Prostate gland (tissue), 2 donors: ENCODE measurements at places on chromosomes 3 and 15. TPM values are rescaled to one million over a fixed set of nuclear protein-coding genes. Genes with fewer than 3 reads are reported as not detected.
A peak's percentile ranks its signal among the peaks of the same experiment; 100 is the strongest.

DNA sequence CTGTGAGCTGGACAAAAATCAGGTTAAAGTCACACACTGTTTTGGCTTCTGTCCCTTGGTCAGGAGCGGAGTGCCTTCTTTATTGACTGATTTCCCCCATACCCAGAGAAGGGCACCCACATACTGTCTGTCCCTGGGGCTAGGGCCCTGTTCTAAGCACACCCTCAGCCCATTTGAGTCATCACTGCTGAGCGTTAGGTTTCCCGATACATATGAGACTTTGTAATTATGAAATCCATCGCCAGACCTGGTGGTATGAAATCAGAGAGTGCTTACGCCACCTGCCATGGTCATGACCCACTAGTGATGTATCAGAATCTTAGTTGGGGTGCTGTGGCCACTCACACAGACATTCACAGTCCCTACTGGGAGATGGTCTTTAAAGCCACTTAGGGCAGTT lies 96.8 kb downstream of the CHDH start:
- no peak overlapping the region for H3K4me3 ChIP-seq
- H3K36me3 ChIP-seq: no peaks in the 10 kb centered on the region
- DNase-seq: no peak
- H3K27ac ChIP-seq: no peak overlapping the region

- no peak overlapping the region for H3K27ac ChIP-seq
- H3K4me3 ChIP-seq: no peak overlapping the region
- H3K27me3 ChIP-seq: no peaks in the 10 kb centered on the region
- DNase-seq: no peak
Measured at GRCh38 chr15:73567020-73567419, 66.2 kb downstream of the NPTN start.

GRCh38 chr3:37862903-37863815 lies 1.5 kb downstream of the CTDSPL start:
- H3K4me3 ChIP-seq: peak overlapping the region; percentile 74
- no peaks in the 10 kb centered on the region for H3K4me1 ChIP-seq
- H3K27ac ChIP-seq: peak overlapping the region; percentile 82
- no peaks in the 10 kb centered on the region for H3K36me3 ChIP-seq
- DNase-seq: no peak

DNA sequence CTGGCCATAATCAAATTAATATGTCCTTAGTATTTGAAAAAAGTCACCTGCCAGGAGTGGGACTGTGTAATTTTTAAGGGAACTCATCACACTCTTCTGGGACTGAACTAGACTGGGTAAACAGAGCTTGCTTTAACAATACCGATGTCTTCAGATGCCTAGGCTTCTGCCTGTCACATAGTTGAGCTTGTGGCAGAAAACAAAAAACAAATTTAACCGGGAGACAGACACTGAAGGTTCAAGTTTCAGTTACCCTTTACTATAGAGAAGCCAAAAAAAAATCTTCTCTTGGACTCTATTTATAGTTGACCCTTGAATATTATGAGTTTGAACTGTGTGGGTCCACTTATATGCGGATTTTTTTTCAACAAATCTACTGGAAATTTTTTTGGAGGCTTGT lies 10.8 kb downstream of the PPP1R2 start:
- no peak overlapping the region for H3K4me3 ChIP-seq
- H3K36me3 ChIP-seq: no peaks in the 10 kb centered on the region
- H3K27ac ChIP-seq: no peak overlapping the region
- H3K4me1 ChIP-seq: no peaks in the 10 kb centered on the region
- no peaks in the 10 kb centered on the region for H3K27me3 ChIP-seq
- no peak for DNase-seq

DNA sequence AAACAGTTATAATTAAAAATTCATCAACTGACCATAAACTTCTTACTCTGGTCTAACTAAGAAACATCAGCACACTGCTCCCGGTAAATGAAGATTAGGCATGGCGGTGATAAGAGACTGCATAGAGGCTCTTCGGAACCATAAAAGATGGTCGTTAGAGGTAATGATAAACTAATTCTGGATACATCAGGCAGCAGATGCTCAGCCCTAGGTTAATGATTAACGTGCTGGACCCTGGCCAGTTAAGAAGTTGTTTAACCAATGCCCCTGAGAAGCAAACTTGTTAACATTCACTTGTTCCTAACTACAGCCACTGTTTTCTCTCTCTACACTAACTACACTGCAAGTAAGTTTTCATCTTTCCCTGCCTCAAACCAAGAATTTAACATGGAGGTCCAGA lies 111.5 kb downstream of the PDZRN3 start:
- H3K4me3 ChIP-seq: no peak overlapping the region
- no peak for DNase-seq
- peak overlapping the region; percentile 76 for H3K27ac ChIP-seq
- H3K27me3 ChIP-seq: no peaks in the 10 kb centered on the region

DNA sequence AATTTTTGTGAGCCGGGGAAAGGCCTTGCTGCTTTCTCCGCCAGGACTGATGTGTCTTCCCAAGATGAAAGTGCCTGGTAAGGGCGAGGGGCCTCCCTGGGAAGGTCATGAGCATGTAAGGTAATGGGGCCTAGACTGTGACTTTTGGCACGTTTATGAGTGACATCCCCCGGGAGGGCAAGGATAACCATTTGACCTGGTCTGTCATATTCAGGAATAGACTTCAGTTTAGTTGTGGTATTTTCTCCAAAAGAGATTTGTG lies 631 bp upstream of the CNBP start:
- peak overlapping the region; percentile 74 for H3K4me3 ChIP-seq
- no peaks in the 10 kb centered on the region for H3K27me3 ChIP-seq
- DNase-seq: no peak
- H3K4me1 ChIP-seq: peaks cover 12% of the 10 kb centered on the region
- peak overlapping the region; percentile 96 for H3K27ac ChIP-seq

DNA sequence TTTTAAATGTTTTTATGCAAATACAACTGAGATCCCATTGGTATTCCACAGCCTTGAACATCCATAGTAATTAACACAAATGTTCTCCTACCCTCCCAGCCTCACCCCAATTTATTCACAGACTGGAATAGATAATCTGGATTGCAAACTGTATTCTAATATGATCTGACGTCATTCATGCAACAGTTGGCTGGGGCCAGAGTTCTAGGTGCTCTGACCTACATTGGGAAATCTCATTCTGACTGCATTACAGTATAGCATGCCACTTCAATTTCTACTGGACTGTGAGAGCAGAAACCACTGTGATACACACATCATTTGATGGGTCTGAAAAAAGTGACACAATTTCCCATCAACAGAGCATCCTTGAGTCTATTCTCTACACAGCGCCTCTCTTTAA lies 403.1 kb downstream of the MAGI1 start:
- no peaks in the 10 kb centered on the region for H3K36me3 ChIP-seq
- H3K27ac ChIP-seq: no peak overlapping the region
- DNase-seq: no peak

GRCh38 chr15:98896002-98896721 lies 111.4 kb downstream of the PGPEP1L start:
- H3K27me3 ChIP-seq: no peaks in the 10 kb centered on the region
- no peaks in the 10 kb centered on the region for H3K36me3 ChIP-seq
- no peak overlapping the region for H3K27ac ChIP-seq
- H3K4me1 ChIP-seq: peaks cover 3% of the 10 kb centered on the region

- no peak for DNase-seq
- H3K36me3 ChIP-seq: no peaks in the 10 kb centered on the region
- no peaks in the 10 kb centered on the region for H3K27me3 ChIP-seq
- no peak overlapping the region for H3K27ac ChIP-seq
Measured at GRCh38 chr3:189573004-189573403, 58.2 kb upstream of the TP63 start.

DNA sequence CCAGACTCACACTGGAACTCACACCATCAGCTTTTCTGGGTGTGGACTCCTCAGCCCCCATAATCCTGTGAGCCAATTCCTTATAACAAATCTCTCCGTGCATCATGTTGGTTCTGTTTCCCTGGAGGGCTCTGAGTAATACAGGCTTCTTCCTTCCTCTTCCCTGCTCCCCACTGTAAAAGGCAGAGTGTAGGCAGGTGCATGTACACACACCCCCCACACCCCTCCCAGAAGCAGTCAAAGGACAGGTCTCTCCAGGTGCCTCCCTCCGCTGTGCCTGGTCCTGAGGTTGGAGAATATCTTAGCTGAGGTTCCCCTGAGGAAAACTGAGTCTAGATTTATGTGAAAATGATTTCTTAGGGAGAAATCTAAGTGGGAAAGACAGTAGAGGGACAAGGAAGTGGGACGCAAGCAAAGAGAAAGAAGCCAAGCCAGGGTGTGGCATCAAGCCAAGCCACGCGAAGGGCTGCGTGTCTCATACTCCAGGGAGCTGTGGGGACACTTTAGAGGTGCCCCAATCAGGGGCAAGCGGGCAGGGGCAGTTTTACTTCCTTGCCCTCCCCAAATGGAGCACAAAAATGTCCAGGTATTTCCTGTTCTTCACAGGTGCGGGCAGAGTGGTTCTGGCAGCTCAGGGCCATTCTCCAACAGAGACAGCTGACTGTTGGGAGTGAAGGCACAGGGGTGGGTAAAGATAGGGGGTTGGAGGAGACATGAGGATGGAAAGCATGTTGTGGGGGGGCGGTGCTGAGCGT lies 86.6 kb downstream of the HMG20A start:
- H3K4me1 ChIP-seq: peaks cover 6% of the 10 kb centered on the region
- no peak overlapping the region for H3K4me3 ChIP-seq
- DNase-seq: no peak

GRCh38 chr3:14862303-14862660 lies 43.5 kb downstream of the FGD5 start:
- no peaks in the 10 kb centered on the region for H3K4me1 ChIP-seq
- no peaks in the 10 kb centered on the region for H3K27me3 ChIP-seq
- H3K4me3 ChIP-seq: no peak overlapping the region

DNA sequence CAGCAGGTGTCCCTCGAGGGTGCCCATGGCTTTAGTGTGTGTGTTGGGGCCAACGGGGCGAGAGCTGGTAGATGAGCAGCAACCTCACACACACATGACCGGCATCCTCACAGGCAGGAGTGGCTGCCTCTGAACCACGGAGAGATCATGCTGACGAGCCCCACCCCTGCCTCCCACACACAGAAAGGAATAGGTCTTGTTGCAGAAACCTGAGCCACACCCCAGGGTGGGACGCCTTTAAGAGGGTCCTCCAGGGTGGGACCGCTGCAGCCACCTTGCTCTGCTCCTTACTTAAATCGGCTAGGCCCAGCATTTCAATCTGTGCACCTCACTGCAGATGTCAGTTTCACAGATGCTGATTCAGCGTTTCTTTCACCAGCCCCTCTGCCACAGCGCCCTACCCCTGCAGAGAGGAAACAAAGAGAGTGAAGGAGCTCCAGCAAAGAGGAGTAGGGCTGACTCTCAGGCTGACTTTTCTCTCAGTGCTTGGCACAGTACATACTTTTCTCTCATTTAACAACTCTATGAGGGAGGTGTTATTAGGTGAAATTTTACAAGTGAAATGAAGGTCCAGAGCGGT lies 61.2 kb upstream of the EPHB3 start:
- H3K27ac ChIP-seq: no peak overlapping the region
- H3K4me1 ChIP-seq: no peaks in the 10 kb centered on the region
- no peak overlapping the region for H3K4me3 ChIP-seq
- H3K27me3 ChIP-seq: peaks cover 5% of the 10 kb centered on the region
- no peaks in the 10 kb centered on the region for H3K36me3 ChIP-seq
- DNase-seq: no peak

GRCh38 chr3:176097027-176097426 lies 1100.3 kb downstream of the TBL1XR1 start:
- no peaks in the 10 kb centered on the region for H3K4me1 ChIP-seq
- H3K36me3 ChIP-seq: no peaks in the 10 kb centered on the region
- H3K4me3 ChIP-seq: no peak overlapping the region

DNA sequence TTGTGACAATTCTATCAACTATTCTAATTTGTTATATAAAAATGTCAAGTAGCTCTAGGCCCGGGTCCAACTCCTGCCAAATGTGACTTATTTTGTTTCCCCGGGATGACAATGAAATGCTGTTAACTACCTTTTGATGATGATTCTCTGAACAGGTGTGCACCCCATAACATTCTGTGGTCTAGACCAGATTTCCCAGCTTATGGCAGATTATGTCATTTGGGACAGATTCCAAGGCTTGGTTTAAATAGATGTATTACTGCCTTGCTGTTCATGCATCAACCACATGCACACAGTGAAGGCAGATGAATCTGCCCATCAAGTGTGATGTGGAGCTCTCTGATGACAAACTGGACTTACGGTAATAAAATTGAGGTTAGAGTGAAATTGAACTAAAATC lies 150.5 kb downstream of the MECOM start:
- H3K4me3 ChIP-seq: no peak overlapping the region
- H3K4me1 ChIP-seq: no peaks in the 10 kb centered on the region
- no peak for DNase-seq
- H3K36me3 ChIP-seq: no peaks in the 10 kb centered on the region

DNA sequence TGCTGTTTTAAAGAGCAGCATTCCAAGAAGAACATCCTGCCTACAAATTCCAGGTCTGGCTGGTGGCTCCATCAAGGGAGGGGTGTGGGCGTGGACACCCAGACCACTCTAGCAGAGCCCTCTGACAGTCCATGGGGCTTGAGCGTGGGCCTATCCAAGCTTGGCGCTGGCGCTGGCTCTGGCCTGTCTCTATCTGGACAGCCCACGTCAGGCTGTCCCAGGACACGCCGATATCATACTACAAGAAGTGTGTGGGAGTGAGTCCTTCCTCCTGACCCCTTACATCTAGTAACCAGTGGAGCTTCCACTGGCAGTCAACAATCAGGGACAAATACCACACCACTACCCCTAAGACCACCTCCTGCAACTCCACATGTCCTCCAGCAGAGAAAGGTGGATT lies 17.1 kb upstream of the DUSP7 start:
- no peak overlapping the region for H3K27ac ChIP-seq
- H3K4me1 ChIP-seq: no peaks in the 10 kb centered on the region

DNA sequence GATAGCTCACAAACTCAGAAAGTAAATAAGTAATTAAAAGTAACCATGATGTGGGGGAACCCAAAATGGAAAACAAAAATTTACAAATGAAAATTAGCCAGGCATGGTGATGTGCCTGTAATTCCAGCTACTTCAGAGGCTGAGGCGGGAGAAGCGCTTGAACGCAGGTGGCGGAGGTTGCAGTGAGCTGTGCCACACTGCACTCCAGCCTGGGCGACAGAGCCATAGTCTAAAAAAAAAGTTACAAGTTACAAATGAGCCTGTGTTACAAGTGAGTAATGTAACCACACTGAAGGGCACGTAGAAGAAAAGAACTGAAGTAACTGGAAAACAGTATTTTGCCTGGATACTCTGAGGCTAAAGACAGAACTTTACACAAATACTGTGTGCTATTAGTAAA lies 11.3 kb downstream of the EXOSC7 start:
- no peak overlapping the region for H3K27ac ChIP-seq
- DNase-seq: no peak
- no peaks in the 10 kb centered on the region for H3K4me1 ChIP-seq
- no peak overlapping the region for H3K4me3 ChIP-seq
- no peaks in the 10 kb centered on the region for H3K36me3 ChIP-seq
- no peaks in the 10 kb centered on the region for H3K27me3 ChIP-seq

GRCh38 chr3:153673853-153674252 lies 447.3 kb upstream of the ARHGEF26 start:
- no peak for DNase-seq
- no peak overlapping the region for H3K27ac ChIP-seq
- H3K27me3 ChIP-seq: no peaks in the 10 kb centered on the region
- H3K4me3 ChIP-seq: no peak overlapping the region
- H3K4me1 ChIP-seq: no peaks in the 10 kb centered on the region

The CCDC39 gene
- total RNA-seq: not detected

The CFAP100 gene
- total RNA-seq: 2.3 TPM

The CCDC80 gene
- 2.7 TPM for total RNA-seq

The SGO1 gene
- total RNA-seq: 0.41 TPM

The IL5RA gene
- total RNA-seq: 1.5 TPM

The SLC2A2 gene
- total RNA-seq: not detected

The ESYT3 gene
- total RNA-seq: 1.1 TPM

The KIF15 gene
- total RNA-seq: 4.8 TPM

The UACA gene
- 35.2 TPM for total RNA-seq

The TP53BP1 gene
- 36.3 TPM for total RNA-seq

The WDR49 gene
- total RNA-seq: 1.5 TPM
